Stimulated activated CD4-positive, alpha-beta T cell treated with anti-CD3 and anti-CD28 coated beads, Interleukin-1b, Interleukin-23, amount 100 ng/mL, for 1 hour (primary cell): ENCODE measurements at places on chromosomes 1 and 21.
A peak's percentile ranks its signal among the peaks of the same experiment; 100 is the strongest.

DNA sequence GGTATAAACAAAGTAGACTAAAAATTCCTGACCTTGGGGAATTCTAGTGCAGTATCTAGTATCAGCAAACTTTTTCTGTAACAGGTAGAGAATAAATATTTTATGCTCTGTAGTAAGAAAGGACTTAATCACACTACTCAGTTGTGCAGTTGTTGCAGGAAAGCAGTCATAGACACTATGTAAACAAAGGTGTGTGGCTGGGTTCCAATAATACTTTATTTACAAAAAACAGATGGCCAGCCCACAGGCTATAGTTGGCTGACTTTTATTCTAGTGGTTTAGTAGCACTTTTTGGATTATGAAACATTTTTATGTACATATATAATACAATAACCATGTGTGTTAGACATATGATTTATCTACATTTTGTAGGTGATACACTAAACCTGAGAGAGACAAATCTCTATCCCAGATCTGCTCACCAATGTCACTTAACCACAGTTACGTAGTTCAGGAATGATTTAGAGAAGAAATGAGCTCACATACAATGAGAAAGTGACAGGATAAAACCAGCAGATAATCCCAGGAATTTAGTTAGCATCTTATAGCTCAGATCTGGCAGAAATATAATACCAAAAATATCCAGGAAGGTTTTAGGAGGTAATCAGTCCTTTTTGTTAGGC lies 56.1 kb downstream of the MIER1 start:
- no peak for DNase-seq

DNA sequence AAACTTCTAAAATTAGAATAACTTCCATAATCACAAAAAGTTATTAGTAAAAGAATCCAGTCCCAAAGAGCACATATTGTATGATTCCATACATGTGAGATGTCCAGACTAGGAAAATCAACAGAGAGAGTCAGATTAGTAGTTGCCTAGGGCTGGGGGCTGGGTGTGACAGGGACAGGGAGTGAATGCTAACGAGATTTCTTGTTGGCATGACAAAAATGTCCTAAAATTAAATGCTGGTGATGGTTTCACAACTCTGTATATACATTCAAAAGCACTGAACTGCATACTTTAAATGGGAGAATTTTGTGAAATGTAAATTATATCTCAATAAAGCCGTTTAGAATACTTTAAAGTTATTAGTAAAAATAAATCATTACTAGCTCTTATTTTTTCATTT lies 92.2 kb downstream of the SLC44A5 start:
- DNase-seq: no peak

DNA sequence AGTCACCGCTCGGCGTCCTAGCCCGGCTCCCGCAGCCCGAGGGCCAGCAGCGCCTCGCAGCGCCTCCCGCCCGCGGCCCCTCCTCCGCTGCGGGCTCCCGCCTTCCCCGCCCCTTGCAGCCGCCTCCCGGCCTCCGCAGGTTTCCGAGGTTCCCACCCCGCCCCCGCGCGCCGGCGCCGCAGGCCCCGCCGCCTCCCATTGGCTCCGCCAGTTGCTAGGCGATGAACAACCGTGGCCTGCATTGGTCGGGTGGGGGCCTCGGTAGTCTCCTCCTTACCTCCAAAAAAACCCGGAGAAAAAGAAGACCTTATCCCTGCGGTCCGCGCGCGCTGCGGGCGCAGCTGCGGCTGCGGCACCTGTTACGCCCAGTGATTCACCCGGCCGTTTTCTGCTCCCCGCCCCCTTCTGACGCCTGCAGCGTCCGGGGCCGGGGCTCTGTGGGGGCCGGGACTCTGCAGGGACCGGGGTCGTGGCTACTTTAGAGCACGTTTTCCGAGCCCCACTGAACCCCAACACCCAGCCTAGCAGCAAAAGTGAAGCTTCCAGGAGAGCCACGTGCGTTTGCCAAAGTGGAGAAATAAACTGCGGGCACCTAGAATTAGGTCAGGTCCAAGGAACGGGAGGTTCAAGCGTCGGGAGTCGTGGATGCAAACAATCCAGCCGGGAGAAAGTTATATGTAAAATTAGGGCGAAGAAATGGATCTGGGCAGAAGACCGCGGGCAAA lies at the start of gene SSX2IP:
SSX2IP (minus strand) TSS at position 65 of the 725 bp plus-strand sequence. CDS start 19,242 bp downstream, outside the sequence.
- peak; percentile 98 for DNase-seq

GRCh38 chr1:241962153-241962552 lies 4.6 kb downstream of the BECN2 start:
- DNase-seq: no peak

DNA sequence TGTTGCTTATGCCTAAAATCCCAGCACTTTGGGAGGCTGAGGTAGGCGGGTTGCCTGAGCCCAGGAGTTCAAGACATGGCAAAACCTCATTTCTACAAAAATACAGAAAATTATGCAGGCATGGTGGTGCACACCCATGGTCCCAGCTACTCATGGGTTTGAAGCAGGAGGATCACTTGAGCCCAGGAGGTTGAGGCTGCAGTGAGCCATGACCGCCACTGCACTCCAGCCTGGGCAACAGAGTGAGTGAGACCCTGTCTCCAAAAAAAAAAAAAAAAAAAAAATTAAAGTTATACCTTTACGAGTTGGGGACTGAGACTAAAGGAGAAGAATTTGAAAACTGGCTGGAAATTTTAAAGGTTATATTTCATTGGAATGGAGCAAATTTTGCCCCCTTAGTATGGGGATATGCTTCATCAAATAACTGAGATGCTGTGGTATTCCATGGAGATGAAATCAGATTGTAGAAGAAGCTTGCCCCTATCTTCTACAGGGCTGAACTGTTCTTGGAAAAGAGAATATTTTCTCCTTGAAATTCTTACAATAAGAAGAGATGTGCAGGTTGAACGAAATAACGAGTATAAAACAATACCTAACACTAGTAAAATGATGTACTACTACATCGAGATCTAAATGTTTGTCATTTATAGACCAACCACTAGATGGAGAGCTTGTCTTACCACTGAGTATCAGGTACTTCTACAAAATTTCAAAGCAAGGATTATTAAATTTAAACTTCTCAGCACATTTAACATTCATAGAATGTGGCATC lies 34.9 kb upstream of the SCYL3 start:
- no peak for DNase-seq

GRCh38 chr1:105485207-105485606 lies 1571.3 kb upstream of the PRMT6 start:
- DNase-seq: no peak

GRCh38 chr1:111904478-111905218 lies 84.8 kb downstream of the KCND3 start:
- no peak for DNase-seq

DNA sequence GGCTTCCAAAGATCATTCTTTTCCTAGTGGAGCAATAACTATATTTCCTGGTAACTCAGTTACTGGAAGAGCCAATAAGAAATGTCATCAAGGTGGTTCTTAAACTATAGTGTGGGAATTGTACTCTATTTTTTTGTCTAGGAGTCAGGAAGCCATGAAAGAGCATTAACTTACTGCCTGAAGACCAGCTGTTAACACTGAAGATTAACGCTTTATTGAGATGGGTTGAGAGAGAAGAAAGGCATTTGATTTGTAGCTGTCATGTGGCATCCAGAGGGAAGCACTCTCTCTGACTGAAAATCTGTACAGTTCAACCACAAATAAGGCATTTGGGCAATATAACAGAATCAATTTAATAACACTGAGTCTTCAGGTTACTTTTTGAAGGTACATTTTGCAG lies 76.0 kb downstream of the DNM3 start:
- DNase-seq: no peak

GRCh38 chr1:71296551-71297134 lies 215.8 kb upstream of the ZRANB2 start:
- DNase-seq: no peak

GRCh38 chr21:27571706-27572105 lies 604.8 kb upstream of the ADAMTS5 start:
- no peak for DNase-seq

GRCh38 chr1:112721966-112722524 lies 6.9 kb upstream of the PPM1J start:
- no peak for DNase-seq

DNA sequence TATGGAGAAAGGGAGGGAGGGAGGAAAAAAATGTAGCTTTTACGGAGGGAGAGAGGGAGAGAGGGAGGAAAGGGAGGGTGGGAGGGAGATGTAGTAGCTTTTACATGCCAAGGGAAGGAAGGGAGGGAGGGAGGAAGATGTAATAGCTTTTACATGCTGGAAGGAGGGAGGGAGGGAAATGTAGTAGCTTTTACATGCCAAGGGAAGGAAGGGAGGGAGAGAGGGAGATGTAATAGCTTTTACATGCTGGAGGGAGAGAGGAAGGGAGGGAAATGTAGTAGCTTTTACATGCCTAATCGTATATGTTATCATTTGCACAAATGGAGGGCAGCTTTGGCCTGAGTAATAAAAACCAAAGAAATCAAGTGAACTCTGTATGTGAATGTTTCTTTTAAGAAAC lies 35.6 kb downstream of the EEIG2 start:
- DNase-seq: no peak

DNA sequence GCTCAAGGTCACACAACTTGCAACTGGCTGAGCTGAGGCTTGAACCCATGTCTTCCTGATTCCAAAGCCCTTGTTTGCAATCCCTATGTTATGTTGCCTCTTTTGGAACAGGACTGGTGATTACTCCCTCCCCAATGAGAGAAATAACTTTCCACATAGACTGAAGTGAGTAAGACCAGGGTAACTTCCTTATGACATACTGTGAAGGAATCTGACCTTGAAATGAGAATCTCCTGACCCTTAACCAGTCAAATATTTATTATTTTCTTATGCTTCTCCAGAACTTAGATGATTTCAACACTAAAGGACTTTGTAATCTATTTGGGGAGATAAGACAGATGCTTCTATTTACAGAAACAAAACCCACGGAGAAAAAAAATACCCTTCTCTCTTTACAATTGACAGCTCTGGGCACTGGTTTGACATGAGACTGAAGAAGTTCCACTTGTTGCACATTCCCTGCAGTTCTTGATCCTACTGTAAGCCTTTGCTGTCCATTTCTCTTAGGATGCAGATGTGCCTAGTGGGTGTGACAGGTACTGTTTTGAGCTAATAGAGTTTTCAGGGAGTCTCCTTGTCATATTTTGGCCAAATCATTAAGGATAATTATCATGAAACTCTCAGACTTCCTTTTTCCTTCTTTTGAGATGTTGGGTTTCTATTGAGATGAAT lies 3.9 kb upstream of the RPTN start:
- DNase-seq: no peak

DNA sequence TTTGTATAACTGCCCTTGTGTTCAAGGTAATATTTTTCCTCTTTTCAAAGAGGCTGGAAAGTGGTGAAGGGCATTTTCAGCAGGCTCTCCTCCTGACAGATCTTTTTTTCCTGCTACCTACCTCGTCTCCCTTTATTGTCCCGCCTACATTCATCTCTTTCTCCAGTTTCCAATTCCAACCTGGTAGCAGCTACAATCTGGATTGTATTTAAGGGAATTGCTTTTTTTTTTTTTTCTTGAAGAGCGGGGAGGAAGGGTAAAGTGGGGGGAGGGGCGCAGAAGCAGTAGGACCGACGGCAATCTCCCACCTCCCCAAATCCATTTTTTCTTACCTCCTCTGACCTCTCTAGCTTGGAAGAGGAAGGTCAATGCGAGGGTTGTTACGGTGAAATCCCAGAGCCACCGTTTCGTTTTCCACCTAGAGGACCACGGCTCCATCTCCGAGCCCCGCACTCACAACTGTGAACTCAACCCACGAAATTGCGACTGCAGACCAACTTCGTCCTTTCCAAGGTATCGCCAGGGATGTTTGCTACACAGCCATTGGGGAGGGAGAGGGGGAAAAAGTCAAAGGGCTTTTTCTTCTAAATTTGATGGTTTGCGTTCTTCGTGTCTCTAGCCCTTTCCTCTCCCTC lies 464 bp downstream of the COL11A1 start:
- no peak for DNase-seq

DNA sequence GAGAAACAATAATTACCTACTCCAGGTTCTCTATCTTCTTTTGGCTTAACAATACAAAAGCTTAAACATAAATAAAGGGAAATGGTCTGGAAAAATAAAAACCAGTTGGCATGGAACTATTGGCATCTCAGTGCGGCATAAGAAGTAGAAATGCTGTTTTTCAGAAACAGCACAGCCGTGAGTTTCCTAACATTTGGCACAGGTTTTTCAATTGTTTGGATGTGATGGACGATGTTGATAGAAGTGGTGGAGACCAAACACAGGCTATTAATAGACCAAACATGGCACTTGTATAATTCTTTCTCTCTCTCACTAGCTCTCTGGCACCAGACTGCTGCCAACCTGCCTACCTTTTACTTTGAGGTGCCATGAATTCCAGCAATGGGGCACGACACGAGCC lies 36.2 kb downstream of the KCNN3 start:
- DNase-seq: no peak

GRCh38 chr1:86858524-86859261 lies 55.2 kb downstream of the SELENOF start:
- no peak for DNase-seq

- no peak for DNase-seq
Measured at GRCh38 chr1:32390904-32391870, 3.1 kb downstream of the BSDC1 start.

- no peak for DNase-seq
Measured at GRCh38 chr1:11590395-11590794, 63.8 kb downstream of the FBXO2 start.

DNA sequence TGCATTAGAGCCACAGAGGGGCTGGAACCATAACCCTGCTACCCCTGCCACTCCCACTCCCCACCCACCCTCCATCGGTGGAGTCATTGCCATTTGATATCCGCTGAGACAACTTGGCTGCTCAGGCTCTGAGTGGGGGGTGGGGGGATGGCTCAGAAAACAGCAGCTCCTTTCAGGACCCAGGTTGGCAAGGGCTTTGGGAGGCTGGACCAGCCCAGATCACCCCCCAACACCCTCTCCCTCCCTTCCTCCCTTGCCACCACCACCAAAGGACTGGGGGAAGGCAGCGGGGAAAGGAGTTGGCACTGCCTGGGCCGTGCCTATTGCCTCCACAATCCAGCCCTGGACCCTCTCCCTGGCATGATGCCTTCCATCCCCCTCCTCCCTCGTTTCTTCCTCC lies 1.7 kb downstream of the KCNJ10 start:
- DNase-seq: no peak

- DNase-seq: no peak
Measured at GRCh38 chr1:231059566-231060193, 19.6 kb upstream of the FAM89A start.

- peak; percentile 58 for DNase-seq
Measured at GRCh38 chr1:54715493-54716298, at the start of gene TTC4. Gene TTC4 (plus strand): TSS chr1:54715861. CDS start chr1:54715909, 48 bp downstream.
